ENCODE measurements at places on chromosomes 1 and 21. TPM values are rescaled to one million over a fixed set of nuclear protein-coding genes. Genes with fewer than 3 reads are reported as not detected.

PPFIA4 gene
- 1.3 TPM for total RNA-seq

NTRK1 gene
- total RNA-seq = not detected

ORC1 gene
- total RNA-seq = 2.3 TPM

ACTN2 gene
- total RNA-seq = 6.6 TPM

KRTAP10-11 gene
- total RNA-seq = not detected

ITLN1 gene
- 3.3 TPM for total RNA-seq

CFHR3 gene
- total RNA-seq = 0.28 TPM

ANGPTL1 gene
- total RNA-seq = 24.3 TPM

ATAD3A gene
- total RNA-seq = 8.1 TPM

DPT gene
- total RNA-seq = 7.4 TPM

THEM5 gene
- not detected for total RNA-seq

KIAA0040 gene
- 23.9 TPM for total RNA-seq

PADI3 gene
- total RNA-seq = not detected

RGL1 gene
- total RNA-seq = 49.4 TPM

PYHIN1 gene
- total RNA-seq = 2.4 TPM

ST6GALNAC3 gene
- 15.9 TPM for total RNA-seq

POLR3C gene
- total RNA-seq = 25.0 TPM

GUCA2A gene
- not detected for total RNA-seq

FGR gene
- 108 TPM for total RNA-seq

NDUFS5 gene
- 149 TPM for total RNA-seq

PLA2G2C gene
- 0.09 TPM for total RNA-seq

ACKR1 gene
- 12.1 TPM for total RNA-seq

OPRD1 gene
- total RNA-seq = 0.28 TPM

GPR153 gene
- total RNA-seq = 8.0 TPM

TRIM17 gene
- total RNA-seq = 2.2 TPM

All from lung (tissue), 17 donors.